Progenitor cell of endocrine pancreas (in vitro differentiated cells): ENCODE measurements at places on chromosomes 7 and 10. TPM values are rescaled to one million over a fixed set of nuclear protein-coding genes. Genes with fewer than 3 reads are reported as not detected.

DNA sequence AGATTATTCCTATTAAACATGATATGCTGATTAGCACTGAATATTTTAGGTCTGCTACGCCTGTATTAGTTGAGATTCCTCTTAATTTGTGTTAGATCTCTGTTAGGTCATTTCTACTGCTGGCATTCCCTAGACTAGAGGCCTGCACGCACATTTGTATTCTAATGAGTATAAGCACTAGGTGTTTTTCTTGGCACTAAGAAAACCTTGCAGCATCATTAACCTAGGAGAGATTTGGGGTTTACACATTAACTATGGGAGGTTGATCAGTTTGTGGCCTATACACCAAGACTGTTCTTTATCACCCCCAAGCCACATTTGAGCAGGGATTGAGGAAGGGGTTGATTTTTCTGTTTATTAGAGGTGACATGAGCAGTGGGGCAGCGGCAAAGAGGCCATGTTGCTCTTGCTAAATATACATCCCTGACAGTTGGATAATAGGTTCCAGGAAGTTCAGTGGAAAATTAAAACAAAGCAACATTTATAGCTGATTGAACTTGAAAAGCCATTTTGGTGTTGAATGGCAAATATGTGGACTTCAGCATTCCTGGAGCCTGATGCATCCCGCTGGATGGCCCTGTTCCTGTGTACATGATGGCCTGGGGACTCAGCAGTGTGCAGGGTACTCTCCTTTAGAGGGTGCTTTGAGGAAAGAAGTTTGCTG, 65.2 kb downstream of the GBF1 start:
- H3K36me3 ChIP-seq = peaks cover 7% of the 10 kb centered on the region
- H3K27me3 ChIP-seq = no peaks in the 10 kb centered on the region
- no peak for DNase-seq

GRCh38 chr10:110914431-110914830, 4.5 kb downstream of the BBIP1 start:
- H3K27me3 ChIP-seq = no peaks in the 10 kb centered on the region
- no peak overlapping the region for H3K4me3 ChIP-seq
- H3K4me1 ChIP-seq = peaks cover 8% of the 10 kb centered on the region
- DNase-seq = no peak
- H3K36me3 ChIP-seq = peaks cover 1% of the 10 kb centered on the region

- peaks cover 11% of the 10 kb centered on the region for H3K36me3 ChIP-seq
- no peak for DNase-seq
- no peak overlapping the region for H3K4me3 ChIP-seq
- no peaks in the 10 kb centered on the region for H3K4me1 ChIP-seq
- no peaks in the 10 kb centered on the region for H3K27me3 ChIP-seq
Observed at GRCh38 chr7:5375925-5376324, 47.7 kb downstream of the TNRC18 start.

- no peaks in the 10 kb centered on the region for H3K27me3 ChIP-seq
- no peak overlapping the region for H3K4me3 ChIP-seq
- no peak overlapping the region for H3K27ac ChIP-seq
- peaks cover 3% of the 10 kb centered on the region for H3K36me3 ChIP-seq
- DNase-seq = no peak
Observed at GRCh38 chr7:45601094-45601493, 26.9 kb downstream of the ADCY1 start.

- no peak overlapping the region for H3K27ac ChIP-seq
- no peak for DNase-seq
- no peaks in the 10 kb centered on the region for H3K36me3 ChIP-seq
Observed at GRCh38 chr10:100132427-100132826, 50.8 kb upstream of the CPN1 start.

DNA sequence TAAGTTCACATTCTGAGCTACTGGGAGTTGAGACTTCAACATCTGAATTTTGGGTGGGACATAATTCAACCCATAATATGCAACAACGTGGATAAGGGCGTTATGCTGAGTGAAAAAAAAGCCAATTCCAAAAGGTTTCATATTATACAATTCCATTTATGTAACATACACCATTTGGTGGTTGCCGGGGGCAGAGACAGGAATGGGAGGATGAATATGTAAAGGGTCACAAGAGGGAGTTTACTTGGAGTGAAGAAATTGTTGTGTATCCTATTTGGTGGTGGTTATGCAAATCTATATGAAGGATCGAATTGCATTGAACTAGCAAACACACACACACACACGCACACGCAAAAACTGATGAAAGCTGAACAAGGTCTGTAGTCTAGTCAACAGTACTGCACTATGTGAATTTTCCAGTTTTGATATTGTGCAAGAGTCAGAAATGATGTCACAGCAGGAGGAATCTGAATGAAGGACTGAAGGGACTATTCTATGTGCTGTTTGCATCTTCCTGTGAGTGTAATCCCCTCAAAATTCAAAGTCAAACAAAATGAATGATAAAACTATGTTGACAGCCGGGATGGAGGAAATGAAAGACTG, 249.2 kb upstream of the HABP2 start:
- H3K36me3 ChIP-seq = no peaks in the 10 kb centered on the region
- H3K4me1 ChIP-seq = peaks cover 31% of the 10 kb centered on the region
- DNase-seq = no peak
- no peak overlapping the region for H3K4me3 ChIP-seq
- peaks cover 3% of the 10 kb centered on the region for H3K27me3 ChIP-seq

DNA sequence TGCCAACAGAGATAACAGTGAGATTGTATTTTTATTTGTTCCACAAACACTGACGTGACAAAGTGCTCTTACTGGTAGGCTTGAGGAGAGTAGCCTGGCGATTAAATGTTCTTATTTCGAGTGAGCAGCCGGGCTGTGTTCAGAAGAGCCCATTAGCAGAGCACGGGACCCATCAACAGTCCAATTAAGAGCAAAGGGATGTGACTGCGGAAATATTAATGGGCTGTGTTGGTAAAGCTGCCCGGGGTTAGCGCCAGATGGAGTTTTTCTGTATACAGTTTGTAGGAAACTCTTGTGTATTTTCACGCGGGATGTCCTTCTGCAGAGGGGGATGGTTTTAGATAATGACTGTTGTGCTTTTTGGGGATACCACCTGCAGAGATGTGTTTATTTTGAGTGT, 104.3 kb downstream of the KIAA1217 start:
- no peaks in the 10 kb centered on the region for H3K27me3 ChIP-seq
- no peak for DNase-seq
- peaks cover 28% of the 10 kb centered on the region for H3K4me1 ChIP-seq

GRCh38 chr7:148695953-148696352, 2.8 kb upstream of the CUL1 start:
- DNase-seq = no peak
- peaks cover 24% of the 10 kb centered on the region for H3K4me1 ChIP-seq
- no peak overlapping the region for H3K4me3 ChIP-seq
- H3K27me3 ChIP-seq = peaks cover 6% of the 10 kb centered on the region
- H3K27ac ChIP-seq = no peak overlapping the region

DNA sequence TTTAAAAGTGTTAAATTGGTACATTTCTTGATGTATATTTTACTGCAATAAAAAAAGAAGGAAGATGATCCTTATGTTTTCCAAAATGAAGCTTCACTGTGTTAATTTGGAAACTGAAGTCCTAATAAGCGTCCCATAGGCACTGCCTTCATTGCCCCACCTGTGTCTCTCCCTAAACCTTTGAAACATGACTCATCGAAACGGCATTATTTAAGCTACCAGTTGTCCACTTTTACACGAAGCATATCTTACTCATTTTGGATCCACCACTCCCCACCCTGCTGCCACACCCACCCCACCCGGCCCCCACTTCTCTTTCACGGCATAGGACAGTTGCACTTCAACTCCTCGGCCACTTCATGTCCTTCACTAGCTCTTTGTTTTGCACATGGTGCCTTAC, 85.5 kb downstream of the KIAA1549 start:
- no peak overlapping the region for H3K27ac ChIP-seq
- H3K36me3 ChIP-seq = peaks cover 39% of the 10 kb centered on the region
- H3K4me1 ChIP-seq = peaks cover 4% of the 10 kb centered on the region
- no peaks in the 10 kb centered on the region for H3K27me3 ChIP-seq
- H3K4me3 ChIP-seq = no peak overlapping the region
- DNase-seq = no peak

ELMO1 gene
- 65.5 and 66.1 TPM in 2 replicates for total RNA-seq

EVX1 gene
- total RNA-seq = not detected in 2 replicates

INMT gene
- total RNA-seq = 2.7 and 2.9 TPM in 2 replicates

TFAM gene
- 53.5 and 60.7 TPM in 2 replicates for total RNA-seq

TMEM120A gene
- total RNA-seq = 35.7 and 39.3 TPM in 2 replicates
